CD4-positive, alpha-beta T cell treated with Interleukin-6 at 100 ng/mL for 8 hours (primary cell): ENCODE measurements at places on chromosomes 16 and 17.

DNA sequence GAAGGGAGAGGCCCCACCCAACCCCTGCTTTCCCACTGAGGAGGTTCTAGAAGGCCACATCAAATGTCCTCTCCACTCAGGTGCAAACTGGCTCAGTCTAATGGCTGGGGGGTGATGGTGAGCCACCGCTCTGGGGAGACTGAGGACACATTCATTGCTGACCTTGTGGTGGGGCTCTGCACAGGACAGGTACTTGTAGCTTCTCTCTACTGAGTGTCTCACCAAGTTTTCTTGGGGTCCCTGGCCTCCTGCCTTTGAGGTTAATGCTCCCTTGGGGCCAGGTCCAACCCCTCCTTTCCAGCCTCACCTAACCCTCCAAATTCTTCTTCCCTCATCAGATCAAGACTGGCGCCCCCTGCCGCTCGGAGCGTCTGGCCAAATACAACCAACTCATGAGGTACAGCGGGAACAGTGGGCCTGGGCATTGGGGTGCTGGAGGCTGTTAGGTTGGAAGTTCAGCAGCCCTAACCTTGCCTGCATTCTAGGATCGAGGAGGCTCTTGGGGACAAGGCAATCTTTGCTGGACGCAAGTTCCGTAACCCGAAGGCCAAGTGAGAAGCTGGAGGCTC, 5.7 kb downstream of the ENO3 start:
- DNase-seq, result peak; percentile 35

GRCh38 chr16:24346734-24347133, 90.6 kb downstream of the CACNG3 start:
- DNase-seq, result no peak

DNA sequence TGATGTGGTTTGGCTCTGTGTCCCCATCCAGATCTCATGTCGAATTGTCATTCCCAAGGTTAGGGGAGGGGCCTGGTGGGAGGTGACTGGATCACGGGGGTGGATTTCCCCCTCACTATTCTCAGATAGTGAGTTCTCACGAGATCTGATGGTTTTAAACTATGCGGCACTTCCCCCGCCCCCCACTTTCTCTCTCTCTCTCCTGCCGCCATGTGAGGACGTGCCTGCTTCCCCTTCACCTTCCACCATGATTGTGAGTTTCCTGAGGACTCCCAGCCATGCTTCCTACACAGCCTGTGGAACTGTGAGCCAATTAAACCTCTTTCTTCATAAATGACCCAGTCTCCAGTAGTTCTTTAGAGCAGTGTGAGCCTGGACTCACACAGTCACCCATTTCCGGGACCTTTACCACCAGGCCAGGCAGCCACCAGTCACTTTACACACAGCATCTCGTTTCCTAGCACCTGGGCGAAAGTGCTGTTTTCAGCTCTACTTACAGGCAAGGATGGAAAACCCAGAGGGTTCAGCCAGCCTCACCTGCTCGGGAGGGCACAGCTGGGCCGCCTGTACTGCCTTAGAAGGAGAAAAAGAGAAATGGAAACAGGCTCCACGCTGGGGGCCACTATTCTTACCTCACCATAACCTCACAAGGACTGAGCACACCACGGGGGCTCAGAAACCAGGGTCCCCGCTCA, 13.8 kb upstream of the ZC3H18 start:
- no peak for DNase-seq

DNA sequence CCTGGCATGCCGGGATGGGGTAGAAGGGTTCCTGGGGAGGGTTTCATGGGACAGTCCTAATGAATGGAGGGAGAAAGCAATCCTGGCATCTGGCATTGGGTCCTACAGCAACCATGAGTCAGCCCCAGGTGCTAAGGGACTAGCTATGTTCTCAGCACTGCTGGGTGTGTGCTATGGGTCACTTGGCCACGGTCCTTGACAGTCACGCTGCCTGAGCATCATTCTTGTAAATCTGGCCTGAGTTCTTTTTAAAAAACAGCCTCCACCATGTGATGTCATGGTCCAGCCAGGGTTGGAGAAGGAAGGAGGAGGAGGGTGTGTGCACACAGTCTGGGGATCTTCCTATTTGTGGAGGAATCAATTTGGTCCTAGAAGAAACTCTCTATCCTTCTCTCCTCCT, 6.2 kb upstream of the RAMP2 start:
- no peak for DNase-seq

GRCh38 chr16:10878644-10879501, 1.9 kb downstream of the CIITA start:
- DNase-seq, result no peak
